Motor neuron (in vitro differentiated cells): ENCODE measurements at places on chromosomes 3 and 15. TPM values are rescaled to one million over a fixed set of nuclear protein-coding genes. Genes with fewer than 3 reads are reported as not detected.

GRCh38 chr3:143389388-143389787 is 269.8 kb downstream of the CHST2 start:
- ATAC-seq, result no peak

- peak; percentile 97 for ATAC-seq
Observed at GRCh38 chr3:139427283-139428060, 38.0 kb upstream of the COPB2 start.

DNA sequence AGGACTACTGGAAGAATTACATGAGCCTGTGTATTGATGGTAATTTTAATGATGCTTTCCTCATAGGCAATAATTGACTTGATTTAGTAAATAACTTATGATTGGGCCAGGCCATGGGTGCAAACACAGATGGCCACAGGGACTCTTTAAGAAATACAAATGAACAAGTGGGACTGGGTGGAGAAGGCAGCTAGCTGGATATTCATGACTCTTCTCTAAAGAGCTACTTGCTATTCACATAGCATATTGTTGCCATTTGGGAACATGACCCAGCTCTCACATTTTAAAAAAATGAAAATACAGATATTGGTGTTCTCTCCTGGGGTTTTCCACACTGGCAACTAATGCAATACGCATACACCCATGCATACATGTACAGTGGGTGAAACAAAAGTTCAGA is 178.3 kb downstream of the PTPRG start:
- peak; percentile 79 for ATAC-seq

DNA sequence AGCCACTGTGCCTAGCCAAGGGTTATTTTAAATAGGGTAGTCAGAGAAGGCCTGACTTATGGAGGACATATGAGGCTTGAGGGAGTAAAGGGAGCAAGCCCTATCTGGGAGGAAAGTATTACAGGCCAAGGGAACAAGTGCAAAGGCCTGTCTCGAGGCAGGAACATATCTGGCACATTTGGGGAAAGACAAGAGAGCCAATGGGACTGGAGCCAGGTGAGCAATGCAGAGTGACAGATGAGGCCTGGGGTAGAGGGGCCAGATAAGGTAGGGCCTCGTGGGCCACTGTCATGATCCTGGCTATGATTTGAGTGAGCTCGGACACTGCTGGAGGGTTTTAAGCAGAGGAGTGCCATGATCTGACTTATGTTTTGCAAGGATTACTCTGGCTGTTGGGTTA is 43.8 kb downstream of the DCP1A start:
- no peak for ATAC-seq

DNA sequence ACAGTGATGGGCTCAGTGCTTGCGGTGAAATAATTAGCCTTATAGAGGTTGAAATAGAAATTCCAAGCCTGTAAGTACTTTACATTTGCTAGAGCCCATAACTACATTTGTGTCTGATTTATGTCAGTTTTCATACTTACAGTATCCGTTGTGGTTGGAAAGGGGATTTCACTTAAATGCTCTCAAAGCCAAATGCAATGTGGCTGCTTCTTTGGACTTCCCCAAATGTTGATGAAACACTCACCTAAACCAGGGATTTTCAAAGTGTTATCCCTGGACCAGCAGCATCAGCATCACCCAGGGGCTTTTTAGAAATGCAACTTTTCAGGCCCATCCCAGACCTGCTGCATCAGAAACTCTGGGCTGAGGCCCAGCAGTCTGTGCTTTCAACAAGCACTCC is 378.7 kb downstream of the MCTP2 start:
- ATAC-seq, result no peak

GRCh38 chr3:127691974-127692373 is 19.2 kb downstream of the ABTB1 start:
- no peak for ATAC-seq

CD200R1 gene
- total RNA-seq, result not detected in 2 replicates

TNFAIP8L3 gene
- total RNA-seq, result 1.0 and 1.7 TPM in 2 replicates

- no peak for ATAC-seq
Observed at GRCh38 chr3:140994316-140994715, 52.7 kb downstream of the SLC25A36 start.

CDAN1 gene
- total RNA-seq, result 11.9 and 15.8 TPM in 2 replicates

PROS1 gene
- total RNA-seq, result 0.70 and 0.79 TPM in 2 replicates

GRCh38 chr3:123376451-123377242 is 72.2 kb downstream of the ADCY5 start:
- no peak for ATAC-seq

DNA sequence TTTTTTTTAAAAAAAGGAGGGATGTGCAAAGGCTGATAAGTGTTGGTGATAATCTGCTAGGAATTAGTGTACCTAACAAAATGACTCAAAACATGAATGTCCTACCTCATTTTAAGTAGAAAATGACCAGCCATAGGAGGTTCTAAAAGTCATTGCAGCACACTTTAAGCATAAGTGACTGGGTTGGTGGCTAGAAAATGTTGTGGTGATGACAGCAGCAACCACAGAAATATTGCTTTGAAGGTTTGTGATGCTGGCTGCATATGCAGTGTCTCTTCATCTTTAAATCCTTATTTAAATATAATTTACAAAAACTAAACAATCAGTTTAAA is 55.2 kb downstream of the CMSS1 start:
- no peak for ATAC-seq

GRCh38 chr3:184717399-184717983 is 5.6 kb upstream of the MAGEF1 start:
- ATAC-seq, result no peak

GRCh38 chr3:97360804-97361203 is 403.8 kb upstream of the ARL6 start:
- no peak for ATAC-seq

GRCh38 chr3:69385723-69386555 is at the start of gene FRMD4B:
Gene FRMD4B, minus strand, starts transcription at chr3:69386088. Its CDS starts 99 bp downstream, at chr3:69385989.
- peak; percentile 84 for ATAC-seq

EDC3 gene
- 21.8 and 26.5 TPM in 2 replicates for total RNA-seq

- ATAC-seq, result no peak
Observed at GRCh38 chr15:99994849-99995248, 261.6 kb upstream of the LYSMD4 start.

DNA sequence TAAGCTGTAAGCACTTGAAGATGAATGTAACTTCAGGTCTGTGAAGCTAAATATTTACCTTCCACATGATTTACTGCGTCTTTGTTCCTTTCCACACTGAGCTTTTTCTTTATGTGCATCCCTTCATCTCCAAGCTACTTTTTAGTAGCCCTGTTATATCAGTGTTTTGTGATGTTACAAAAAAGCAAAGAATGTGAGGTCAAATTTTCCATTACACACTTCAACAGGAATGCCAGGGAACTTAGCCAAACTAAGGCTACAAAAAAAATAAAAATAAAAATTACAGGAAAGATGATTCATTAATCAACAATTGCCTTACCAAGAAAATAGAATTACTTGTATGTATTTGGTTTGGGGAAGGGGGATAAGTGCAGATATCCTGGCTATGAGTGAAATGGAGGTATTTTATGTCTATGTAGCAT is 73.0 kb downstream of the FILIP1L start:
- ATAC-seq, result no peak
